ENCODE measurements at places on chromosomes 5 and 9.

GRCh38 chr5:5564898-5565297 is 142.4 kb downstream of the ICE1 start:
- no peak for DNase-seq

- no peak for DNase-seq
Measured at GRCh38 chr5:122126756-122127321, 2.5 kb upstream of the ZNF474 start.

DNA sequence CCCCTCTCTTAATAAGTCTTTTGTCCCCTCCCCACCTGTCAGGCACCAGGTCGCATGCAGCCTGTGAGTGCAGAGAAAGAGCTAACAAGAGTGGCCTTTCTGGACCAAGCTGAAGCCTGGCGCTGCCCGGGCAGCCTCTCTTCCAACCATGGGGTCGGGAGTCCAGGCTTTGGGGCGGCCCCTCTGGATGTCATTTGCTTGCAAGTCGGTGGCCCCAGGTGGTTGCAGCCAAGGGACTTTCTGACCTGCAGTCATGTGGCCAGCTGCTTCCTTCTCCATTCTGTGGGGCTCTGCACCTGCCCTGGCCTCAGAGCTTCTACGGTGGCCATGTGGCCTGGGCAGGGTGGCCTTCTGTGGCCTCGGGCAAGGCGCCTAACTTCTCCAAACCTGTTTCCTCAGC is 159.7 kb downstream of the DAB2IP start:
- DNase-seq, result no peak

- DNase-seq, result no peak
Measured at GRCh38 chr5:172858990-172859811, 25.1 kb downstream of the ERGIC1 start.

DNA sequence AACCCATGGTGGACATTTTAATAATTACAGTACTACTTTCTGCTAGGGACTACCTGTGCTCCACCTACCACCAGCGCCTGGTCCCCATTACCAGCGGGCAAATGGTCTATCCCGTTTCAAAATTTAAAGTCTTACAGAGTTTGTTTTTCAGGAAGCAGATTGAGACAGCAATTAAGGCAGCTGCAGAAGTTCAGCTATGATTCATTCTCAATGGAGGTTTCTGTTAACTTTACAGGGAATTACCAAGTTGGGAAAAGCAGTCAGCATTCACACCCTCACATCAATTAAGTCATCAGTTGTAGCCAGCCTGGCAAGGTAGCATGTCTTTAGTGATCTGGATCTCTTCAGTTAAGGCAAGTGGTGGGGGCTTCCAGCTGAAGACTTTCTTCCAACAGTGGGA is 410.6 kb upstream of the DAB2 start:
- DNase-seq, result no peak

GRCh38 chr9:127919253-127919815 is 2.5 kb upstream of the ST6GALNAC4 start:
- no peak for DNase-seq

GRCh38 chr9:87855061-87855460 is 27.6 kb upstream of the SPATA31E1 start:
- DNase-seq, result no peak

DNA sequence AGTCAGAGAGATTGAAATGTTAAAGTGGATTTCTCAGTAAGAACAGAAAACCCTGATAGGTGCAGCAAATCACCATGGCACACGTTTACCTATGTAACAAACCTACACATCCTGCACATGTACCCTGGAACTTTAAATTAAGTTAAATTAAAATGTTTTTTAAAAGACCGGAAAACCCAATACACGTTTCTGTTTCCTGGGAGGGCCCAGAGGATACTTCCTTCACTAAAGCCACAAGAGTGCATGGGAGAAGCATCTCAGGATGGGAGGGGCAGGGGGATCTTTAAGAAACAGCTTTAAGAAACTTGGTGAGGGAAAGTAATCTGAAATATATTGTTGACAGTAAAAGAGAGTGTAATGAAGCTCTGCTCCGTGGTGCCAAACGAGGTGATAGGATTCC is 164.7 kb upstream of the PTGER4 start:
- no peak for DNase-seq

DNA sequence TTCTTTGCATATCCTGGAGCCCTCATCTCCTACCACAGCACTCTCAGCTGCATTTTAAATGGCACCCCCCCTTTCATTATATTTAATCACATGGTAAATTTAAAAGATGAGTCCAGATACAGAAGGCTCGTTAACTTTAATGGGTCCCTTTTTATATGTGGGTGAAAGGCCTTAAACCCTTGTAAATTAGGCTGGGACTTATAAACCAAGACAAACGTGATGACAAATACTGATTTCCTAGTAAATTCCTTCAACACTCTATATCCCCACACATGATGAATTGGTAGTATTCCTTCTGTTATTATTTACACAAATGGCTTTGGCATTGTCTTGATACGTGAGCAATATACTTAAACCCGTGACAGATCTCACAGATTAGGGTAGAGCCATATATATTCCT is 210.6 kb downstream of the CAAP1 start:
- DNase-seq, result no peak

DNA sequence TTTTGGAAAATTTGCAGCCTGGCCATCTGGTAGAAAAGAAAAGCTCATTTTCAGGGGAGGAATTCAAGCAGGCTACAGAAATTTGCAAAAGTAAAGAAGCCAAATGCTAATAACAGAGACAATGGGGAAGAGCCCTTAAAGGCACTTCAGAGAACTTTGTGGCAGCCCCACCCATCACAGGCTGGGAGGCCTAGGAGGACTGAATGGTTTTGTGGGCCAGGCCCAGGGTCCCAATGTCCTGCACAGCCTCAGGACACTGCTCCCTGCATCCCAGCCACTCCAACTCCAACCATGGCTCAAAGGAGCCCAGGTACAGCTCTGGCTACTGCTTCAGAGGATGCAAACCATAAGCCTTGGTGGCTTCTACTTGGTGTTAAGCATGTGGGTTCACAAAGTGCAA is 44.3 kb downstream of the PTPDC1 start:
- DNase-seq, result no peak

GRCh38 chr5:88948746-88949600 is 66.0 kb upstream of the MEF2C start:
- DNase-seq, result no peak

DNA sequence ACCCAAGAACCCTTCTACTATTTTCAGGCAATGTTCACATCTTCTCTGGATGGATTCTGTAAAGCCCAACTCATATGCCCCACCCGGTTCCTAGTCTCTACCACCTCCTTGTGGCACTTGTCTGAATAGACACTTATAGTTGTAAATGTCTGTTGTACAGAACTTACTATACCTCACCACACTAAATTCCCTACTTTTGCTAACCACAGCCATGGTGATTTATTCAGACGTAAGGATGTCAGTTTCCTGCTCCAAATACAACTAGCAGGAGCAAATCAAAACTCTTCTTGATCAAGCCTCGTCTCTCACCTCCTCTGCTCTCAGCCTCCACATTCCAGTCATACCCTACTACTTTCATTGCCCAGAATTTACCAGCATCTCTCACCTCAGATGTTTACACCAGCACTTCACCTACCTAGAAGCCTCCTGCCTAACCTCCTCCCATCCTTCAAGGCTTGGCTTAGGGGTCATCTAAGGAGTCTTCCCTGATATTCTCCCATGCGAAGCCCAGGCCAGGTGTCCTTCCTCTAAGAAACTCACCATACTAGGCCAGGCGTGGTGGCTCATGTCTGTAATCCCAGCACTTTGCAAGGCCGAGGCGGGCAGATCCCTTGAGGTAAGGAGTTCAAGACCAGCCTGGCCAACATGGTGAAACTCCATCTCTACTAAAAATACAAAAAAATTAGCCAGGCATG is 75.5 kb downstream of the MAPKAP1 start:
- DNase-seq, result no peak

GRCh38 chr5:148559461-148559860 is 94.9 kb downstream of the HTR4 start:
- no peak for DNase-seq

DNA sequence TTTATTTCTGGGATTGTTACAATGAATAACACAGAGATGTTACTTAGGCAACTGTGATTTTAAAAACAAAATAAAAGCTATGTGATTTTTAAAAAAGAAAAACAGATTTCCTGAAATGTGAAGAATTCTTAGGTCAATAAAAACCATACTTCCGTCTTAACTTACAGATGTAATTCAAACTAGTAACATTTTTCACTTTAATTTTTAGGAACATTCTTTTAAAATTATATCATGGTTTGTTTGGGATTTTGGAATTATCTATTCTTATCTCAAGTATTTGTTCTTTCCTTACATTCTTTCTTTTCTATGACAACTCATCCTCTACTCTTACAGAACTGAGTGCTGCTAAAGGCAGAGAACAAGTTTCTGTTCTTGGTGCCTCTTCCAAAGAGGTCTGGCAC is 159.5 kb downstream of the RAPGEF6 start:
- no peak for DNase-seq

- no peak for DNase-seq
Measured at GRCh38 chr5:107389130-107389774, 281.5 kb downstream of the EFNA5 start.

GRCh38 chr5:113236536-113237288 is 198.1 kb downstream of the TSSK1B start:
- DNase-seq, result no peak

DNA sequence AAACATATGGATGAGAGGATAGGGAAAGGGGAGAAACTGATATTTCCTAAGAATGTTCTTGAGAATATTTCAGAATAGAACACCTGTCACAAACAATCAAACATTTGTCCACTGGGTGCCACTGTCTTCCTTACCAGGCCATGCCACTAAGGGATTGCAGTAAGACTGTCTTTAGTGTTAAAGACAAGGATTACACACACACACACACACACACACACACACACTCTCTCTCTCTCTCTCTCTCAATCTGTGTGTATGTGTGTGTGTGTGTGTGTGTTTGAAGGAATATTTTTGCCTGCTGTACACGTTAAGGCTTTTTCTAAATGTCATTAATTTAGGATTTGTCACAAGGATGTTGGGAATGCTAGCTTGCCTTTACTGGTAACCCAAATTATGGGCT is 54.4 kb downstream of the CCDC192 start:
- DNase-seq, result no peak

- DNase-seq, result no peak
Measured at GRCh38 chr5:96876292-96876850, at the start of gene ERAP2. ERAP2 (plus strand) TSS chr5:96876500; CDS start chr5:96879686, 3,186 bp downstream.

DNA sequence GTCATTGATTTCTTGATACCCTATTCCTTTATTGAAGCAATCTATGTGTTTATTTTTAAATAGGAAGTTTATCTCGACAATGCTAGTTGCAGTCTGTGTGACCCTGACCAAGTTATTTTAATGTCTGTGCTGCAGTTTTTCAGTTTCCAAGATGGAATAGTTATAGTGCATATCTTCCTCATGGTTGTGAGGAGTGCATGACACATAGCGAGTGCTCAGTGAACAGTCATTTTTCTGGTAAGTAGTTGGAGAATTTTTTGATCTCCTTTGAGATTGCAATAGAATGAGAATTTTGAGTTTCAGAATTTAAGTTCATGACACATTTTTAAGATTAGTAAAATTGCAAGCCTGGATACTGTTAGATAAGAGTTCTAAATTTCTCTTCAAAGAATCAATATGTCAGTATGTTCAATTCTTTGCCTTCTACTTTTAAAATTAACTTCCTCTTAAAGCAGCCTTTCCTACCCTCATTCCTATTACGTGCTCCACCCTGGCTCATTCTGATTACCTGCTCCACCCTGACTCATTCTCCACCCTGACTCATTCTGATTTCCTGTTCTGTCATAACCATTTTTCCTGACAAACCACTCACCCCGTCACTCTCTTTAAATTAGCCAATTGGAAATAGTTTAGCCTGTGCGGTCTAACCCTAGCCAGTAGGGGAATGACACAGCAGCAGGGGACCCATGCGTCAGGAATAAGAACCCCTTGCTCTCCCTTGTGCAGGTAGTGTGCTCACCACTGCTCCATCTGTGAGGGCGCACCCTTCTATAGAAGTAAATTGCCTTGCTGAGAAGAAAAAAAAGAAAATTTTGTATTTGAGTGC is 30.7 kb downstream of the SPIN1 start:
- no peak for DNase-seq

DNA sequence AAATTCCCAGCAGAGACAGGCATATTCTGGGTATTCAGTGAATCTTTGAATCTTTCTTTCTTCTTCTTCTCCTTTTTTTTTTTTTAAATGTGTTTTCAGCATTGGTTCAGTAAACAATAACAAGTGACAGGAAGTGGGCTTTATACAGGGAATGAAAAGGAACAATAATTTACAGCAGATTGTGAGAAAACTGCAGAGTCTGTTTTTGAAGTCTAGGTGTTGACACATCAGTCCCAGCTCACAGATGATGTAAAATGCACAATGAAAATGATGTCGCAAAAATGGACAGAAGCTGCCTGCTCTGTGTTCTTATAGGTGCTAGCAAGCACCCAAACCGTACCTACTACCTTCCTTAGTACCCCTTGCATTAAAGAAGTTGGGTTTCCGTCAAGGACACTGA is 38.8 kb downstream of the TNC start:
- DNase-seq, result no peak

DNA sequence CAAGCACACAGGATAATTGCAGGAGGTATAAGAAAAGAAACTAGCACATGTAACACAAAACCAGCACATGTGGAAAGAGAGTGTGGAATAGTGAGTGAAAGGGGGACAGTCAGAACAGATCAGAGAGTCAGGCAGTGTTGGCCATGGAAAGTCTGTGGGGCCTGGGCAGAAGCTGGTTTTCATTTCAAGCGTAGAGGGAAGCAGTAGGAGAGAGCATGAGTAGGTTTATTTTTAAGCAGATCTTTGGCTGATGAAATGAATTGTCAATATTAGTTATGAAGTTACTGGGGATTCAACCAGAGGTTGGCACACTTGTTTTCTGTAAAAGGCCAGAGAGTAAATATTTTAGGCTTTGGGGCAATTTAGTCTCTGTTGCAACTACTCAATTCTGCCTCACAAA is 283.1 kb downstream of the SMARCA2 start:
- DNase-seq, result no peak

GRCh38 chr5:58133631-58134296 is 326.1 kb downstream of the PLK2 start:
- no peak for DNase-seq

DNA sequence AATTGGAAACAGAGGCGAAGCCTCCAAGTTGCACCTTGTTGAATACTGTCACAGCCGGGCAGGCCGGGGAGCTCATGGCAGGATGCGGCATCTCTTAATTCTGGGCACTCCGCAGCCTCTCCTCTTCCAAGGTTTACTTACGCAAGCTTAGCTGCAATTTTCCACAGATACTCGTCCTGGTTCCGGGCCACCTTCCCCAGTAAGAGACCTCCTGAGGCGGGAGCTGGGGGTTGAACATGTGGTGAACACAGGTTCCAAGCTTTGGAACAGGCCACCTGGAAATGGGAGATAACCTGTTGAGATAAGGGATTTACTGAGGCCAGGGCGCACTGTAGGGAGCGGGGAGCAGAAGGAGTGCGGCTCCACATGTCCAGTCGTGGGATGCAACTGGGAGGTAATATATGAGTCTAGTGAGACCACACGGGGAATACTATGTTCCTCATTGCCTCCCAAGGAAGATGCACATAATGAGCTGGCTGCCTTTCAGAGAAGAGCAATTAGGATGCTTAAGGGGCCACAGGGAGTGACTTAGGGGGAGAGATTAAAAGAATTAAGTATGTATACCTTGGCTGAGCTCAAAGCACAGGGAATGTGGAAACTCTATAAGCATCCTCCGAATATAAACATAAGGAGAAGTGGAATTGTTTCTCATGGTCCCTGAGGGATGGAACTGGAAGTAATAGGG is 335.2 kb downstream of the CWC27 start:
- DNase-seq, result no peak

GRCh38 chr5:132055441-132055807 is 5.0 kb upstream of the IL3 start:
- DNase-seq, result no peak

Data from NT2/D1 (cell line).